Activated naive CD4-positive, alpha-beta T cell treated with anti-CD3 and anti-CD28 coated beads, Interleukin-2, amount 10 ng/mL, durations not matched to agents 7 days and 5 days (primary cell): ENCODE measurements at places on chromosomes 2 and 18.

DNA sequence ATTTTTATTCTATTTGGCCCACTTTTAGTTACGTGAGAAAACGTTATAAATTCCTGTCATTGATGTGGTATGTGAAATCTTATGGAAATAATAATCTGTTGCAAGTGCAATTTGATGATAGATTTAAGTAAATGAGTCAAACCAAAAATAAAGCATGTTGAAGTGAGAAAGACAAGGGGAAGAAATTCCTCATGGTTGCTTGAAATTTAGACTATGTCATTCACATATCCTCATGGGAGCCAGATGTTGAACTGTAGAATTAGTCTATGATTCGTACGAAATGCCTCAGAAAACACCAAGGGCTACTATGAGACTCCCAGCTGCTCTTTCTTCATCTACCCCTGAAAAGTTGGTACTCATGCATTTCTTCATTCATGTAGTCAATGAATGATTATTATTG, 55.7 kb downstream of the KLHL14 start:
- no peaks in the 10 kb centered on the region for H3K36me3 ChIP-seq
- DNase-seq, result no peak
- no peak overlapping the region for H3K4me3 ChIP-seq
- no peaks in the 10 kb centered on the region for H3K4me1 ChIP-seq
- H3K27ac ChIP-seq, result no peak overlapping the region
- no peaks in the 10 kb centered on the region for H3K27me3 ChIP-seq

DNA sequence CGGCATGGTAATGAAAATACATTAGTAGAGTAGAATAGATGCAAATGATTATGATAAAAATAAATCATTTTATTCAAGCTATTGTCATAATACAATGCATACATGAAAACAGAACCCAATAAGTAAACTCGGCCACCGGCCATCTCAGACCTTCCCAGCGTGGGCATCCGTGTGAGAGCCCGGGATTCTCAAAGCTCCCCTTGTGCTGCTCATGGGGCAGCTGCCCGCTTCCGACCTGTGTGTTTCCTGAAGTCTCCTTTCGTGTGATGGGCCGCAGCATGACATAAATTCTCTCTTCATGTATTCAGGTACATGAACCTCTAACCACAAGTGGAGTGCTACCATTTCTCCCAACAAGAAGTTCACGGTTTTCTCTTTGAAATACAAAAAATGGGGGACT, 13.5 kb upstream of the CNDP2 start:
- no peak overlapping the region for H3K4me3 ChIP-seq
- H3K27me3 ChIP-seq, result peaks cover 27% of the 10 kb centered on the region
- H3K36me3 ChIP-seq, result no peaks in the 10 kb centered on the region
- H3K4me1 ChIP-seq, result peaks cover 17% of the 10 kb centered on the region

- no peaks in the 10 kb centered on the region for H3K4me1 ChIP-seq
- DNase-seq, result no peak
- H3K27ac ChIP-seq, result no peak overlapping the region
- H3K4me3 ChIP-seq, result no peak overlapping the region
- H3K36me3 ChIP-seq, result no peaks in the 10 kb centered on the region
Measured at GRCh38 chr2:109446278-109447131, 167.3 kb downstream of the SEPTIN10 start.

GRCh38 chr2:196073521-196073920, 4.9 kb upstream of the DNAH7 start:
- no peak overlapping the region for H3K4me3 ChIP-seq
- no peak overlapping the region for H3K27ac ChIP-seq
- no peaks in the 10 kb centered on the region for H3K36me3 ChIP-seq
- peaks cover 16% of the 10 kb centered on the region for H3K27me3 ChIP-seq
- DNase-seq, result no peak

GRCh38 chr2:65798641-65799040, 366.2 kb upstream of the SPRED2 start:
- DNase-seq, result no peak
- H3K4me1 ChIP-seq, result no peaks in the 10 kb centered on the region
- H3K27me3 ChIP-seq, result no peaks in the 10 kb centered on the region
- no peak overlapping the region for H3K27ac ChIP-seq

GRCh38 chr2:168157926-168158325, 89.5 kb downstream of the STK39 start:
- peaks cover 15% of the 10 kb centered on the region for H3K36me3 ChIP-seq
- H3K4me3 ChIP-seq, result no peak overlapping the region
- no peak overlapping the region for H3K27ac ChIP-seq
- DNase-seq, result no peak
- H3K4me1 ChIP-seq, result peaks cover 8% of the 10 kb centered on the region

DNA sequence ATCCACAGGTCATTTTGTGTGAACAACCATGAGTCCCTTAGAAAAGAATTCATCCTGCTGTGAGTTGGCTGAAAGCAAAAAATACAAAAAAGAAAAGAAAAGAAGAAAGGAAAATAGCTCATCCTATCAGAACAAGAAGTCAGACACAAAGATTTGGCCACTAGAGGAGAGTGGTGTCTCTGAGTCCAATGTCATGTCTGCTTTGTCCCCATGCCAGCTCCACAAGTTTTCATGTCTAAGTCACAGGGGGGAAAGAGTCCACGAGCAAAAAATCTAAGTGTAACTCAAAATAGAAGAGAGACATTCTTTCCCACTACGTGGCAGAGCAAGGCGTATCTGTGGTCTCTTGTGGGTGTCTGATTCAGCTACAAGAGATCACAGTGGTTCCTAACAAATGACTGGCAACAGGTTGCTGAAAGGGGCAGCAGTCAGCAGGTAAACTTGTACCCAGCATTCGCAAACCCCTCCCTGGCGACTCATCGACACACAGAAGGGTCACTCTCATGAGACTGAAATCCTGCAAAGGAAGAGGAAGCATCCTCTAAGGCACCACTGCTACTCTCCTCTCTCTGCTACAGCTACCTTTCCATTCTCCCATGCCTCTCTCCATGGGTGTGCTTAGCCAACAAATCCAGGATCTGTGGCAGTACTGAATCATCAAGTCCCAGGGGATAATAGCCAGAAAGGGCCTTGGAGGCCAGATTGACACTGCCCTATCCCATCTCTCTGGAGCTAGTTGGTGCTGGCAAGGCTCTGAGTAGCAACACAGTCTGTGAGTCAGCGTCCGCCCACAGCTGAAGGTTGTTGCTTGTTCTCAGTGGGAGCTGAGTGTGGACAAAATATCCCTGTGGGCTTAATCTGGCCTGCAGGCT, 123.0 kb upstream of the SLC39A10 start:
- H3K27ac ChIP-seq, result peak overlapping the region; percentile 99
- H3K4me1 ChIP-seq, result peaks cover 90% of the 10 kb centered on the region
- peaks cover 51% of the 10 kb centered on the region for H3K36me3 ChIP-seq
- H3K27me3 ChIP-seq, result no peaks in the 10 kb centered on the region
